H9 (cell line): ENCODE measurements at places on chromosomes 16 and 17.

DNA sequence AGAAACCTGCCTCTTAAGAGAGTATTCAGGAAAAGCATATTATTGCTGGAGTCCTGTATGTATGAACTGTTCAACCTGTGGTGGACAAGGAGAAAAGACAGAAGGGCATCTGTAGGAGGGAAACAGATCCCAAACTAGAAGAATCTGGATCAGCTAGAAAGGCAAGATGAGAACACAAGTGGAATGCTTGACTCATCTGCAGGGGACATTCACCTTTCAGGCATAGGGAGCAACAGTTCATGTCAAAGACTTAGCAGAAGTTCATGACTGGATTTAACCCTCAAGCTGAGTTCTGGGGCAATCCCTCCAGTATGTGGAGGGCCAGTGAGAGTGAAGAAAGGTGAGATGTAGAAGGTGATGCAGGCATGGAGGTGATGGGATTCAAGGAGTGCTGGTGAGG is 135.9 kb upstream of the DYNLRB2 start:
- no peak for DNase-seq

DNA sequence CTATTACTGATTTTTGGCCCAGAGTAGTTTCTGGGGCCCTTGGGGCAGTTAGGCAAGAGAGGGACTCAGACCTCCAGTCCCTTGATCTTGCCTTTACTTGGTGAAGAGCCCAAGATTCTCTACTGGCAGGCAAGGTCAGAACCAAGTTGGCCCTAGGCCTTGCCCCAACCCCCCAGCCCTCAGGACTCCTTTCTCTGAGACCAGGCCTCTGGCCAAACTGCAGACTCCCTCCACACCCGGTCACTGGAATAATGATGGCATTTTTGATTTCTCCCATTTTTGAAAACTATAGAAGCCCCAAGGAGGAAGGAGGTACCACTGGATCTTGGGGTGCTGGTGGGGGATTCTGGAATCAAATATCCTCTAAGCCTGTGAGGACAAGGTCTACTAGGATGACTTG is 18.0 kb upstream of the HOXB9 start:
- no peak for DNase-seq

- DNase-seq, result peak; percentile 78
Measured at GRCh38 chr17:1709971-1710806, at the start of gene TLCD2. TLCD2 (minus strand) TSS chr17:1710377; CDS start chr17:1710242, 135 bp downstream.

DNA sequence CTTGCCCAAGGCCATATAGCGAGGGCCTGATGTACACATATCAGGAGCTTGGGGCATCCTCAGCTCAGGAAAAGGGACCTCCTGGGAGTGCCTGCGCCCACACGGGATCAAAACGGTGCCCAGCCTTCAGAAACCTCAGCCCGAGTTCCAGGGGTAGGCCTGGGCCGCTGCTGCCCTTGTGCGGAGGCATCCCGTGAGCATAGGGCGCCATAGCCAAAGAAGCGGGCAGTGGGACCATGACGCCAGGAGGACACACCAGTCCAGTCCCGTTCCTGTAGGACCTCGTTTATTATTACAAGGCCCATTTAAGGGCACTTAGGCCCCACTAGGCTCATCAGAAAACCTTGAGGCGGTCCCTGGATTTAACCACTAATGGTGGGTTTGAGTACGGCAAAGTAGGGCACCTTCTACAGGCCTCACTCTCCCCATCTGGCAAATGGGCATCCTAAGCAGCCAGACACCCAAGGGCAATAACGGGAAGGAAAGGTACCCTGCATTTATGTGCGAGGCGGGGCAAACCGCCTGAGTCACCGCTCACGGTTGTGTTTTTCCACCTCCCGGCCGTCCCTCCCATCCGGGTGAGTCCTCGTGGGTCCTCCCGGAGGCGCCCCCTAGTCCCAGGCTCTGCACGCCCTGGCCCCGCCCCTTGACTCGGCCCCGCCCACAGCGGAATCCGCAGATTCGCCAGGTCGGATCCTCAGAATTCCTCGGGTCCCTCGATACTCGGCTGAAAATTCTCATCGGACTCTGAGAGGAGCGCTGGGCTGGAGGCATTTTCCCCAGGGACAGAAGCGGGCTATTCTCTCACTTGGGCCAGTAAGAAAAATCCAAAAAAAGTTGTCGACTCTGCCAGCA is 726 bp upstream of the SETD1A start:
- peak; percentile 83 for DNase-seq

DNA sequence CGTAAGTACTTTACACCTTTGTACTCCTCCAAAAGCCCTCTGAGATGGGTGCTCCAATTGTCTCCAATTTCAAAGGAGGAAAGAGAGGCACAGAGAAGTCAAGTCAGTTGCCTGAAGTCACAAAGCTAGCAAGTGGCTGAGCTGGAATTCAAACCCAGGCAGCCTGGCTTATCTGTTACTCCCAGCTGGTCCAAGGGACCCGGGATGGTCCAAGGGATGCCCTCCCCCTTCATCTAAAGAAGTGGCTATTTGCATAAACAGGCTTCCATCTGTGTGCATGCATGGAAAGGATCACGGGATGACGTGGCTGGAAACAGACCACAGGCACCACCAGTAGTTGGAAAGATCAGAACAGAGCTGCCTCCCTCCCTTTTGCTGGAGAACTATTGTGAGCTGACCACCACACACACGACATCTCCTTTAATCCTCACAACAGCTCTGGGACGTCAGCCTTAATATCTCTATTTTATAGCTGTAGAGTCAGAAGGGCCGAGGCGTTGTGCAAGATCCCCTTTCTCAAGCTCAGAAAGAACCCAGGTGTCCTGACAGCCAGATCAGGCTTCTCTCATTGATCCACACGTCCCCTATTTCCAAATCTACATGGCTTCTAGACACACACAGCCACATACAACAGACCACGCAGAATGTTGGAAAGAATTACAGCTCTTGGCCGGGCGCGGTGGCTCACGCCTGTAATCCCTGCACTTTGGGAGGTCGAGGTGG is 10.9 kb upstream of the COL1A1 start:
- DNase-seq, result peak; percentile 30

- DNase-seq, result no peak
Measured at GRCh38 chr16:11188801-11189740, 66.9 kb downstream of the SOCS1 start.

DNA sequence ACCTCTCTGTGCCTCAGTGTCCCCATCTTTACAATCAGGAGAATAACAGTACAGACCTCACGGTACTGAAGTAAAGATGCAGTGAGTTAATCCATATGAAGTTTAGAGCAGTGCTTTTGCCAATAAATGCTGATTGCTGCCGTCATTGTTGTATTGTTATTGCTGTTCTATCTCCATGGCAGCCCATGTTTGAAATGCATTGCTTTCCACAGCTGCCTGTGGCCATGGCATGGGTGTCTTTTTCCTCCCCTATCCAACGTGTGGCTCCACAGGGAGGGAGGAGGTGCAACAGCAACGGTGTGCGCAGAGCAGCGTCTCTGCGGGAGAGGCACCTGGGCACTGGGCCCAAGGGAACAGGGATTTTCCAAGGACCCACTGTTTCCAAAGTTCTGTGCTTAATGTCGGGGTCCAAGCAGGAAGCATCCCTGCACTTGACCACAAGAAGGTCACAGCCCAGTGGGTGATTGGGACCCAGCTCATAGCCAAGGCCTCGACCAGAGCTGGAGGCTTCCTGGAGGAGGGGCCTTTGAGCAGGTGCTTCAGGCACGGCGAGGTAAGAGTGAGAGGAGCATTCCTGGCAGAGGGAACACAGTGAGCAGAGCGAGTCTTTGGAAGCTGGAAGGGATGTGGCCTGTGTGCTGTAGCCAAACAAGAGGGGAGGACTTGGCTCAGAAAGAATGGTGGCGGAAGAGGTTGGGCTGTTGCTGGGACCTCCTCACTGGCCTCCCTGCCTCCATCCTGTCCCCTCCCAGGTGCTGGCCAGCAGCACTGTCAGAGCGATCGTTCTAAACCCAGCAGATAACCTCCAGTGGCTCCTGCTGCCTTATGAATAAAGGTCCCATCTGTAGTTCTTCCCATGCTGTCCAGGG is 3.9 kb downstream of the RAI1 start:
- peak; percentile 64 for DNase-seq

DNA sequence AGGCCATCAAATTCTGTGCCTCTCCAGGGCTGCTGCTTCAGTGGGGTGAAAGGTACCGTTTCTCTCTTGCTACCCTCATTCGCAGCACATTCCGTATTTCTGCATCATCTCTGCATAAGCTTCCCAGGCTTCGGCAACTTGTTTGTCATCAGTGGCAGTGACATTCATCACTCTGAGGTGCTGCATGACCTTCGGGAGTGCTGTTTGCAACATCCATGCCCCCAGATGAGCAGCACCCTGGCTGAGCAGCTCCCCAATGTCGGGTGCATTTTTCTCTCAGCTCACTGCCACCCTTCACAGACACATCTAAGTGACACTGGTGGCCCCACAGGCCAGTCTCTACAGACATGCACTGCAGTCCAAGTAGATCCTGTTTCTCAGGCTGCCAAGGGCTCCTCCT is 3.8 kb downstream of the CREBBP start:
- no peak for DNase-seq

DNA sequence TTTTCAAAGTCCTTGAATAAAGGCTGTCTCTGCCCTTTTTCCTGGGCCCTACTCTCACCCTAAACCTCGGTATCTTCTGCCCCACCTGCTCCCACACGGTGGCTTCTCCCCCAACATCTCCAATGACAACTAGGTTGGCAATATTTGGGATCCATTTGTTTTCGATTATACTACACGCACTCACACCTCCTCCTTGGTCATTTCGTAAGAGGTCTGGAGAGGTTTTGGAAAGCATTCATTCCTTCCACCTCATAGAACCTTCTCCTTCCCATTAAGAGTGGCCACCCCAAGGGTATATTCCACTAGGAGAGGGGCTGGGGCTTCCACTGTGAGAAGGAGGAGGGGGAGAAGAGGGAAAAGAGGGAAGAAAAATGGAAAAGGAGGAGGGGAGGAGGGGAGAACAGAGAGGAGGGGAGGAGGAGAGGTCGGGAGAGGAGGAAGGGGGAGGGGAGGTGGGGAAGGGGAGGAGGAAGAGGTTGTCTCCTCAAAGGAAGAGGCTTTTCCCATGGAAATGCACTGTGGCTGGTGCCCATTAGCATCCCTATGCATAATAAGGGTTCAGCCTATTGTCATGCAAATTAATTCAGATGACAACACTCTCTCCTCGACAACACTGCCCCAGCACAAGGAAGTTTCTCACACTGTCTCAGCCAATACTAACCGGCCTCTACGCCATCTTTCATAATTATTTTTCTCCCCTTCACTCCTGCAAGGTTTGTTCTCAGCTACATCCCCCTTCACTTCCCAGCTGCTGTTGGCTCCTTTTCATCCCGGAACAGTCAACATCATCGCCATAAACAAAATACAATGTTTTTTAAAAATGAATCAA is 30.0 kb downstream of the SOX9 start:
- peak; percentile 96 for DNase-seq

DNA sequence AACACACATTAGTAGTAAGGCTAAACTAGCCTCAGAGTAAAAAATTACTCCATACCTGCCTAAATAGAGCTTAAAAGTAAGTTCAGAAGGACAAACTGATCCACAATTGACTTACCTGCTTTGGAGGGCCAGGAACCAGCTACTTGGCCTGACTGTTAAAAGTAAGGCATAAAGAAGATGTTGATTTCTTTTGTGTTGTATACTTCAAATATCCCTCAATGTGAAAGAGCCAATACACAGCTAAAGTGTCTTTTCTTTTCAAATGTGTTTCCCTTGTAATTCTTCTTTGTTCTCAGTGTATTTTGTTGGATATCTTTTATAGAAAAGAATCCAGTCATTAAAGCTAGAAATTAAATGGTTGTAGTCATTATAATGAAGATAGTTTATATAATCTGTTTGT is 171.1 kb downstream of the TANC2 start:
- no peak for DNase-seq

GRCh38 chr17:74758848-74759168 is 10.4 kb downstream of the NHERF1 start:
- no peak for DNase-seq

- no peak for DNase-seq
Measured at GRCh38 chr17:39486242-39486641, 25.0 kb downstream of the CDK12 start.

DNA sequence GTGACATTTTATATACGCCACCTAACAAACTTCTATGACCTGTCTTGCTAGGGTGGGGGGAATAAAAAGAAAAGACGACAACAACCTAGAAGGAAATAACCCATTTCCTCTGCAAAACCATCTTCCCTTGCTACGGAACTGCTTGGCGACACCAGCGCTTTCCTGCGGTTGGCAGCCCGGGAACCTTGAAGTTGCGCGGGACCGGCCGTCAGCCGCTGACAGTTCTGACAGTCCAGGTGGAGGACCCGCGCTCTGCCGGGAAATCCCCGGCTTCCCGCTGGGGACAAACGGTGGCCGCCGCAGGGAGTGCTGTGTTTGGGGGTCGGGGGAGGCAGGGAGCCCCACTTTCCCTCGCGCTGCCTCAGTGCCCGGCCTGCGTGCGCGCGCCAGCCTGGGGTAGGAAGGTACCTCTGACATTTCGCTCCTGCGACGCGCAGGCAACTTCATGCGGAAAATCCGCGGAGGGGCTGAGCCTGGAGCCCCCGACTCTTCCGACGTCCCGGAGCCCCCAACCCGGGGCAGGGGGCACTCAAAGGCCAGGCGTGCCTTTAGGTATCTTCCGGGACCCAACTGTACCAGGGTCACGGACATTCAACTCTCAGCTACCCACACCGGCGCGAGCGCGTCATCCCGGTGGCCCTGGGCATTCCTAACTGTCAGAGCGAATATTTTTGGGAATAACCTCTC is 516 bp downstream of the SLC16A6 start:
- DNase-seq, result peak; percentile 65

DNA sequence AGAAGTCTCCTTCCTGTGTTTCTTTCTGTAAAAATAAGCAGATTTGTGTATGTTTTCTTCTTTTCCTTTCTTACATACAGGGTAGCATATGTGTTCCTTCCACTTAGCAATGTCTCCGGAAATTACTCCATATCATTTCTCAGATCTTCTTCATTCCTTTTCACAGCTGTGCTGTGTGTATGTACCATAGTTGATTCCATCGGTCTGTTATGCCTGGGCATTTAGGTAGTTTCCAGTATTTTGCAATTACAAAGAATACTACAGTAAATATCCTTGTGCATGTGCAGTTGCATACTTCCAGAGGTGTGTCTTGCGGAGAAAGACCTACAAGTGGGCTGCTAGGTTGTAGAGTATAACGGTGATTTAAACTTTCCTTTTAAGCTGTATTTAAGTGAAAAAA is 69.8 kb downstream of the CLEC16A start:
- DNase-seq, result no peak

- no peak for DNase-seq
Measured at GRCh38 chr16:6111390-6111789, 1013.8 kb upstream of the EEF2KMT start.

DNA sequence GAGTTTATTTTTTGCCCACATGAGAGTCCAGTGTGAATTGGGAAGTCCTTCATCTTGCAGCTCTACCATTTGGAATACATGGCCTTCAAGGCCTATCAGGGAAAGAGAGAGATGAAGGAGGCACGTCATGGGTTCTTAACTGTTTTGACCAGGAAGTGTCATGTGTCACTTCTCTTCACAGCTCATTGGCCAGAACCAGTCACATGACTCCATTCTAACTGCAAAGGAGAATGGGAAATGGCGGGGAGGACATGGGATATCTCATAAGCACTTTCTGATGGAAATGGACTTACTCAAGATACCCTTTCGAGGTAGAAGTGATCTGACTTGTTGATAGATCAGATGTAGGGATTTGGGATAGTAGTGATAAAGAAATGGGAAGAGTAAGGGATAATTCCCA is 57.9 kb upstream of the CES5A start:
- no peak for DNase-seq

- DNase-seq, result peak; percentile 31
Measured at GRCh38 chr17:6508016-6508415, 48.3 kb downstream of the PITPNM3 start.

- DNase-seq, result no peak
Measured at GRCh38 chr17:42402117-42402516, 13.9 kb upstream of the STAT3 start.
